ENCODE measurements at places on chromosomes 1 and 21. TPM values are rescaled to one million over a fixed set of nuclear protein-coding genes. Genes with fewer than 3 reads are reported as not detected.

- no peak overlapping the region for H3K4me3 ChIP-seq
- H3K36me3 ChIP-seq, result peaks cover 8% of the 10 kb centered on the region
- H3K27me3 ChIP-seq, result no peaks in the 10 kb centered on the region
- no peak overlapping the region for H3K27ac ChIP-seq
- DNase-seq, result no peak
- H3K4me1 ChIP-seq, result no peaks in the 10 kb centered on the region
Measured at GRCh38 chr1:193199940-193200339, 13.5 kb upstream of the B3GALT2 start.

DNA sequence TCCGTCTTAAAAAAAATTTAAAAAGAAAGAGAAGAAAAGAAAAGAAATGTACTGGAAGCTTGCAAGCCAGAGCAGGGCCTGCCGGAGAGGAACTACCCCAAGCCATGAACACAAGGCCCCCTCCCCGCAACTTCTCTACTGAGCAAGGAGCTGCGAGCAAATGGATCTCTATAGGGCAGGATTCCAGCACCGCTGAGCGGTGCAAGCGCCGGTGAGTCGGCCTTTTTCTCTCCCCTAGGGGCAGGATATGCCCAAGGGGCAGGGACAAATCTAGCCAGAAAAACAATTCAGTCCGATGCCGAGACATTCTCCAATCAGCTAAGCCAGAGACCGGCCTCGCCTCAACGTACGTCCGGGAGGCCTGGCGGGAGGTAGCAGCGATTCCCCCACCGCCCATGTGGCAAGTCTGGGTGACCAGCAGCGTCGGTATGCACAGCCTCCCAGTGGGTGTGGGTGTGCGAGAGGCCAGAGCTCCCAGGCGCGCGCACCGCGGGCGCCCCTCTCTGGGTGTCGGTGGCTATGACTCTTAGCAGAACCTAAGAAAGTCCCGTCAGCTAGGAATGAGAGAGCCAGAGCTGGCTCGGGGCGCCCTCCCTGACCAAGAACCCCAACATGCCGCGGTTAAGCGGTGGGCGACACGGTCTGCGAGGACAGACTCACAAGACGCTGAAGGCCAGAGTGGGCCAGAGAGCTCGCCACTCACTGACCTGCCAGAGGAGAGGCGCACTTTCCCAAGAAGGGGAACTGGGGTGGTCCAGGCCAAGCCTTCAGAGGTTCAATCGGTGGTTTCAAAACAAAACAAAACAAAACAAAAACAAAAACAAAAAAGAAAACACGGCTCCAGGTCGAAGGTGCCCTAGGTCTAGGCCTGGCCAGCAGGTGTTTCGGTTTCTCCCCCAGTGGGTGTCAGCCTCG lies 1.9 kb downstream of the CSMD2 start:
- H3K27me3 ChIP-seq, result peaks cover 60% of the 10 kb centered on the region
- peak overlapping the region; percentile 39 for H3K4me3 ChIP-seq
- H3K27ac ChIP-seq, result no peak overlapping the region
- DNase-seq, result peak; percentile 84
- H3K4me1 ChIP-seq, result peaks cover 49% of the 10 kb centered on the region

DNA sequence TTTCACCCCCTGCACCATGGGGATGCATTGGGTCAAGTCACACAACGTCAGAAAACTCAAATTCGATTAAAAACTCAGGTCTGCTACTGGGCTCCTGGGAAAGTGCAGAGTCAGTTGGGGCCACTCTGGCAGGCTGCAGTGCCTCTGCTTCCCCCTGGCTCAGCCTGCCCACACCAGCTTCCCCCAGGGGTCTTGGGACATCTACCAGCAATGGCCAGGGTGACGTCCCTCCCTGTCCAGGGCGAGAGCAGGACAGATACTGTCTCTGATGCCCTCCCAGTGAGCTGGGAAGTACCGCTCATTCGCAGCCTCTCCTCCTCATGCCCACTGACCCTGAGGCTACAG lies 106.2 kb upstream of the COL6A1 start:
- peak overlapping the region; percentile 6 for H3K4me3 ChIP-seq
- peaks cover 5% of the 10 kb centered on the region for H3K27me3 ChIP-seq
- no peak for DNase-seq
- no peaks in the 10 kb centered on the region for H3K4me1 ChIP-seq
- no peaks in the 10 kb centered on the region for H3K36me3 ChIP-seq
- H3K27ac ChIP-seq, result peak overlapping the region; percentile 54

DNA sequence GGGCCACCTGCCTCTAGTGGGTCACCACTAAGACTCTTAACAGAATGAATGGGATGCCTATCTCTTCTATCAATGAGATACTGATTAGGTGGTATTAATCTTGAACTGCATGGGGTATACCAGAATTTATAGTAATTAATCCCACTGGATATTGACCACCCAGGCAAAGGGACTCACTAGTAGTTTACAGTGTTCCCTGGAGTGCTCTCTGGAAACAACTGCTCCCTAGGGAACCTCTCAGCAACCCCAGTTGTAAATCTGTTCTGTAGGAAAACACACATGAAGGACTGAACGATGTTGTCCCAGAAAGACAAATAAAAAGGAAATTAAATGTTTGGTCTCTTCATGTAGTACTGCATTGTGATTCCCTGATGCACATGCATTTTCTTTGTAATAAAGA lies 430.5 kb downstream of the HLX start:
- H3K27me3 ChIP-seq, result no peaks in the 10 kb centered on the region
- no peaks in the 10 kb centered on the region for H3K36me3 ChIP-seq
- H3K4me3 ChIP-seq, result no peak overlapping the region
- DNase-seq, result no peak
- no peaks in the 10 kb centered on the region for H3K4me1 ChIP-seq

- H3K27ac ChIP-seq, result no peak overlapping the region
- H3K36me3 ChIP-seq, result no peaks in the 10 kb centered on the region
- DNase-seq, result peak; percentile 30
- no peak overlapping the region for H3K4me3 ChIP-seq
- H3K27me3 ChIP-seq, result peaks cover 4% of the 10 kb centered on the region
- H3K4me1 ChIP-seq, result peaks cover 10% of the 10 kb centered on the region
Measured at GRCh38 chr1:150144606-150145005, 5.1 kb upstream of the PLEKHO1 start.

GRCh38 chr1:2978691-2979190 lies 42.5 kb upstream of the ACTRT2 start:
- peaks cover 3% of the 10 kb centered on the region for H3K4me1 ChIP-seq

DNA sequence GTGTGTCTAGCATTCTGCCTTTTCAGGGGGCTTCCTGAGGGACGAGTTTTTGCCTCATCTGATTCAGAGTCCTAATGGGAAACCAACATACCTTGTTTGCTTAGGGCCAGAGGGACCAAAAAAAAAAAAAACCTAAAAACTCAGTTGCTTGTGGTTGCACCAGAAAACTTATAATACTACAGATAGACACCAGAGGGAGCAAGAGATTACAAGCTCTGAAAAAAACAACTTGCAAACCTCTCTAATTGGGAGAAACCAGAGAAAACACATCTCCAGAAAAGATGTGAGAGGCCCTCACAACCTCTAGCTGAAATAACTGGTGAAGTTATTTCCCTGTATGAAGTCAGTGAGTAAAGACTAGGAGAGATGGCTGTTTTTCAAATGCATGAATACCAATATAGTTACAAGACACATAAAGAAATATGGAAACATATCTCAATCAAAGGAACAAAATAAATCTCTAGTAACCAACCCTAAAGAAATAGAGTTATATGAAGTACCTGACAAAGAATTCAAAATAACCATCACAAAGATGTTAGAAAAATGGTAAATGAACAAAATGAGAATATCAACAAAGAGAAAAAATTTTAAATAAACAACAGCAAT lies 233.7 kb upstream of the NFIA start:
- H3K4me3 ChIP-seq, result no peak overlapping the region
- H3K27ac ChIP-seq, result no peak overlapping the region
- peak; percentile 45 for DNase-seq
- H3K36me3 ChIP-seq, result no peaks in the 10 kb centered on the region
- H3K4me1 ChIP-seq, result no peaks in the 10 kb centered on the region

DNA sequence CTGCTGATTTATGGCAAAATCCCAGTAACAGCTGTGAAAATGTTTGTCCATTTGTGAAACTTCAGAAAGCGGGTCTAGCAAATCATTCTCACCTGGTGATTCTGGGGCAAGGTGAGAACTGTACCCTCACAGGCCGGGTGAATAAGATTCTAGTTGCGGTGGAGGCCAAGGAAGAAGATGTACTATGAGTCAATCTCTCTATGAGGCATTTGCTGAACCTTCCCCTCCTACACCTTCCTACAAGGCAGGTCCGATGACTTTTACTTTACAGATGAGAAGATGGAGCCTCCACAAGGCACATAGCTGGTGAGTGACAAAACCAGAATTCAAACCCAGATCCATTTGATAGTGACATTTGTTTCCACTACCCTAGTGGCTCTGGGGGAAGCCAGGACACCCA lies 72.7 kb downstream of the BACH1 start:
- no peaks in the 10 kb centered on the region for H3K36me3 ChIP-seq
- H3K27ac ChIP-seq, result no peak overlapping the region

- H3K36me3 ChIP-seq, result no peaks in the 10 kb centered on the region
- no peak overlapping the region for H3K27ac ChIP-seq
- H3K27me3 ChIP-seq, result no peaks in the 10 kb centered on the region
- no peak for DNase-seq
- peaks cover 7% of the 10 kb centered on the region for H3K4me1 ChIP-seq
Measured at GRCh38 chr1:167515893-167516321, 2.4 kb downstream of the CD247 start.

GRCh38 chr1:167491586-167492461 lies 26.5 kb downstream of the CD247 start:
- H3K27me3 ChIP-seq, result peaks cover 6% of the 10 kb centered on the region
- no peak overlapping the region for H3K4me3 ChIP-seq
- H3K36me3 ChIP-seq, result no peaks in the 10 kb centered on the region
- no peaks in the 10 kb centered on the region for H3K4me1 ChIP-seq

DNA sequence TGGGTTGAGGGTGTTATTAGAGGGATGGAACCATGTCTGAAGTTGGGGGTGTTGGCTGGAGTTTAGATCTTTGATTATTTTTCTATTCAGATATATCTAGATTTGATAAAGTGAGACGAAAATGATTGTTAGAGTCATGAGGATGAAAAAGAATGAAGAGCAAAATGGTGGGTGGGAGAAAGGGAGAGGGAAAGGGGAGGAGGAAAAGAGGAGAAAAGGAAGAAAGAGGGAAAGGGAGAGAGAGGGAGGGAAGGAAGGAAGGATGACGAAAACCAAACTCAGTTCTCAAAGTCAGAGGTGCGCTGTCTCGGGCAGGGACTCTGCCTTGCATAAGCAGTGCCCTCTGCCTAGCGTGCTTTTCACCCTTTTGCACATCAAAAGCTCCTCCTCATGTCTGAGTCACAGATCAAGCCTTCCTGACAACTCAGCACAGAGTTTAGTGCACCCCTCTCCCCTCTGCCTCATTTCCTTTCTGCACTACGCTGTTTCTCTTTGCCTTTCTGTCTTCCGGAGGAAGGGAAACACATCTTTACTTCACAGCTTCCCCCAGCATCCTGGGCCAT lies 225.8 kb upstream of the PROX1 start:
- no peak overlapping the region for H3K4me3 ChIP-seq
- no peaks in the 10 kb centered on the region for H3K36me3 ChIP-seq
- DNase-seq, result peak; percentile 16
- no peaks in the 10 kb centered on the region for H3K27me3 ChIP-seq
- H3K4me1 ChIP-seq, result no peaks in the 10 kb centered on the region

- no peak for DNase-seq
- no peaks in the 10 kb centered on the region for H3K36me3 ChIP-seq
- no peak overlapping the region for H3K4me3 ChIP-seq
- H3K4me1 ChIP-seq, result peaks cover 12% of the 10 kb centered on the region
Measured at GRCh38 chr1:24369199-24369598, 44.4 kb downstream of the STPG1 start.

- H3K4me1 ChIP-seq, result no peaks in the 10 kb centered on the region
- H3K27me3 ChIP-seq, result no peaks in the 10 kb centered on the region
- H3K27ac ChIP-seq, result no peak overlapping the region
- H3K4me3 ChIP-seq, result no peak overlapping the region
Measured at GRCh38 chr1:195965036-195965435, 643.2 kb downstream of the KCNT2 start.

DNA sequence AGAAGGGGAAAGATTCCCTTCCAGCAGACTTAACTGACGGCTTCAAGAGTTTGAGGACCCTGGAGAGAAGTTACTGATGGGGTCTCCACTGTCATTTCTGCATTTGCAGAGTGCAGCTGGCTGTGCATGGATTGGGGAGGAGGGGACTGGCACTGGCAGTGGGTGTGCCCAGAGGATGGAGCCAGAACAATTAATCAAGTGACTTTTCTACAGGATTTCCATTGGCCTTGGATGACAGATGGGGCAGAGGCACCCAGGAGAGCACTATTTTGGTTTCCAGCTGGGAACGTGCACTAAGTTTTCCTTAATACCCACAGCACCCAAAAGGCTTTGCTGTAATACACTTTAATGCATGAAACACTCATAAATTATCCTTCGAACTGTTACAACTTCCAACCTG lies 1.3 kb downstream of the NGF start:
- H3K4me3 ChIP-seq, result no peak overlapping the region
- H3K4me1 ChIP-seq, result peaks cover 33% of the 10 kb centered on the region
- H3K27me3 ChIP-seq, result peaks cover 25% of the 10 kb centered on the region
- no peaks in the 10 kb centered on the region for H3K36me3 ChIP-seq

DNA sequence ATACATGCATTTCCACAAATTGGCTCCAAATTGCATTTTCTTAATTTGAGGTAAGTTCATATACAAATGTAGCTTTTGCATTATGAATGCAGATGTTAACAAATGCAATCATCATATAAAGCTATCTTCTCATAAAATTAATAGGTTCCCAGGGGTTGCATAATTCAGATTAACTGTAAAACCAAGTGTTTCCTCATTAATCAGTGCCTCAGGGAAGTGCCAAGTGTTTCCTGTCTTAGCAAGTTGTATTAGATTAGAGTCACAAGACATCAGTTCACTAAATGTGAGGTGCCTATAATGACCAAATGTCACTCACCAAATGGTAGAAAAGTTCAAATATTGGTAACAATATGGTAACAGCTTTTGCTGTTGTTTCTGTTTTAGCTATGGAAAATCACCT lies 140.8 kb downstream of the PTGER3 start:
- no peaks in the 10 kb centered on the region for H3K4me1 ChIP-seq
- no peak for DNase-seq
- H3K36me3 ChIP-seq, result no peaks in the 10 kb centered on the region
- H3K4me3 ChIP-seq, result no peak overlapping the region
- no peak overlapping the region for H3K27ac ChIP-seq

CD5L gene
- not detected for polyA plus RNA-seq
